ENCODE measurements at places on chromosomes 3 and 15.
A peak's percentile ranks its signal among the peaks of the same experiment; 100 is the strongest.

DNA sequence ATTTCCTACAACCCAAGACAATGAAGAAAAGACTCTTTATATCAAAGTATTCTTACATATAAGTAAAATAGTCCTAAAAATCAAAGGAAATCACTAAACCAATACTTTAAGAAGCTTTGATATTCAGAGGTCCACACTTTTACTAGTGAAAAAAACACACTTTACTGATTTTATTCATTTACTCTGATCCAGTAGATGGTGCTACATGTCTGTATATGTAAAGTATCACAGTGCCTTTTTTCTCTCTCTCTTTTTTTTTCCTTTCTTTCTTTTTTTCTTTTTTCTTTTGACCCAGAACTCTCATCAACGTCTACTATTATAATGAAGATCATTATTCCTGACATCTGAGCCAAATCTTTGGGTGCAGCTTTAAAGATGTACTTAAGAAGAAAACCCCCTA, 10.8 kb upstream of the CCDC39 start:
- DNase-seq, result no peak

DNA sequence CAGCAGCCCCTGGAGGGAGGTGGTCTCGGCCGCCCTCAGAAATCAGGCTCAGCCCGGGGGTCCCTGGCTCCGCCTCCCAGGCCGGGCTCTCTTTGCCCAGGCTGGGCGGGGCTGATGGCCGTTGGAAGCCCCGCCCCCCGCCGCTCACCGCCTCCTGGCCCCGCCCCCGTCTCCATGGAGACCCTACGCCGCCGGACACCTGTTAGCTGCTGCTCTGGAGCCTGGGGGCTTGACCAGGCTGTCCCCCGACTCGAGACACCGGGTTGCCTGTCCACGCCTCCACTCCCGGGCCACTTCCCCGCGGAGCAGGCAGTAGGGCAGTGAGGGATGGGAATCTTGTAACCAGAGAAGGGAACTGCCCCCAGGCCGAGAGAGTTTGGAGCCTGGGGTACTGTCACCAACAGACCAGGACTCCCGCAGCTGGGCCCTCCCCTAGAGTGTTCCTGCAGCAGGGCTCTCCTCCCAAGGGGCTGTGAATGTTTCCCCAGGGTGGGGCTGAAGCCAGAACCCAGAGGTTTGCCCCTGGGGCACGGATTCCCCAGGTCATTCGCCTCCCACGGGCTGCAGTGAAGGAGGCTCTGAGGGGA, 27.8 kb upstream of the RPL32 start:
- DNase-seq, result no peak

DNA sequence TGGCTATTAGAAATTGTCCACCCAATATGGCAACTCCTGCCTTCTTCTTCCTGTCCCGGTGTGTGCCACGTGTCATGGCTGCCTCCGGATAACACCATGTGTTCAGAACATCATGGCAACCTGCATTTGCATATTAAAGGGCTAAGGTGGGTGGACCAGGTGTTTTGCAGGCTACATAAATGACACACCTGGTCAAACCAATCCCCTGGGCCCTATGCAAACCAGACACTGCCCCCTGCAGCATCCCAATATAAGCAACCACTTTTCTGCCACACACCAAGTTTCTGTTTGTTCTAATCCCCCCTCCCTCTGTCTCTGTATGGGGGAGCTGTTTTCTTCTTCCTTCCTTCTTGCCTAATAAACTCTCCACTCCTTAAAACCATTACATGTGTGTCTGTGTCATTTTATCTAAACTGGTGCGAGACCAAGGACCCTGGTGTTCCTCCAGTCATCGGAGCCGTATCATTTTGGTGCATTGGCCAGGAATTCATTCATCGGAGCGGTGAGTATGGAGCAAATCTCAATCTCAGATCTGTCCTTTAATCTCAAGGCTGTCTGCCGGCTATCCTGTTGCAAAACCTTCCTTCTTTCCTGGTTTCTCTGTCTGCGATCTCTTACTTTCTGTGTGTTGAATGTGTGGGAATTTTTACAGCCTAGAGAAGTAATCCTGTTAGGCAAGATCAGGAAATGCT, 44.5 kb downstream of the NCEH1 start:
- peak; percentile 22 for DNase-seq

DNA sequence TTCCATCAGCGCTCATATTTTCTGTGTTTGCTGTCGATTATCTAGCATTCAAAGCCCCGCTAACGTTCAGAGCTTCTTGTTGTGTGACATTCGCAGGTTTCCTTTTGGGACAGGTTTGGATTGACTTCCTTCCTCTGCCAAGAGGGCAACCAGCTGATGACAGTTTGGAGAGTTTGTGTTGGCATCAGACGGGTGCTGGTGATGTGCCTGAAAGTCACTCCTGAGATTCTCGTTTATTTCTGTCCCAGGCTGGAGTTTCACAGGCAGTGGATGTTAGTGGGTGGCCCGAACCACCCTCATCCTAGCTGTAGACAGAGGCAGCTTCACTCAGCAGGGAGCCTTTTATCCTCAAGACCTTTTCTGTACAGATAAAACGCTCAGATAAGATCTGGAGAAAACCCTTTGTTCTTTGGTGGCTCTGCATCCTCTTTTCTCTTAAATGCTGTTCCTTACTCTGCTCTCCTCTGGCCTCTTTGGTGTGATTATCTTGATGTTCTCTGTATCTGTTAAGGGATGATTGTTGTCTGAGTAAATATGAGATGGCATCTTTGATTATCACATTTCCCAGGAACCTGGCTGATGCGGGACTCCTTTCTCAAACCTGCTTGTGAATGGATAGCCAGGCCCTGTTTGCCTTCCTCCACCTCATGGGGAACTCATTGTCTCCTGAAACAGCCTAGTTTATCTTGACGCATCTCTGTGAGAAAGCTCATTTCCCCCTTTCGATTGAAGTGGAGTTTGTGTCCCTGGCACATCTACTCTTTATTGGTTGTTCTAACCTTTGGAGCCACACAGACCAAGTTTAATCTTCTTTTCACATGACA, 35.9 kb downstream of the CGNL1 start:
- DNase-seq, result no peak

DNA sequence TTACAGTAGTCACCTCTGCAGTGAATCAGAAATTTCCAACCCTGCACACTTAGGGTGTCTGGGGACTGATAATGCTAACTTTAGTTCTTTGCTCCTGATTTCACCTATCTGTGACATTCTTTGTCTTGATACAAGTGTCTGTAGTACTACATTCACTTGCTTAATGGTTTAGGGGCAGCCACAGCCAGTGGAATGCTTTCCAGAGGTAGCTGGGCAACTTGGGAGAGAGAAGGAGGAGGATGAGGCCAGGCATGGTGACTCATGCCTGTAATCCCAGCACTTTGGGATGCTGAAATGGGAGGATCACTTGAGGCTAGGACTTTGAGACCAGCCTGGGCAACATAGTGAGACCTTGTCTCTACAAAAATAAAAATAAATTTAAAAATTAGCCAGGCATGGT, 8.5 kb downstream of the BAHD1 start:
- no peak for DNase-seq
